ENCODE measurements at places on chromosomes 6 and 20.

DNA sequence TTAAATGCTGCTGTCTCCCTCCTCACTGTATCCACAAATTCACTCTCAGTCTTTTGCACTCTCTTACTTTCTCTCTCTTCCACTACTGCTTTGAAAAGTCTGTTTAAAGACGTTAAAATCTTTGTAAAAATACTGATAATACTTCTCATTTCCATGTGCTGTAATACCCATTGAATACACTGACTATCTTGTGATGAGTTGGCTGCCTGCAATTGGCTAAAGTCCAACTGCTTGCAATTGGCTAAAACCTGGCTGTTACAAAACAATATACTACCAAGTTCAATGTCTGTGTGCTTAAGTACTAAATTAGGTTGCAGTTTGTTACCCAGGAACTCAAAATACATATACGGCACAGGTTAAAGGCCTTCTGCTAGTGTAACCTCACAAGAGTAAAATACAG, 264.8 kb downstream of the THBS2 start:
- no peak for DNase-seq

DNA sequence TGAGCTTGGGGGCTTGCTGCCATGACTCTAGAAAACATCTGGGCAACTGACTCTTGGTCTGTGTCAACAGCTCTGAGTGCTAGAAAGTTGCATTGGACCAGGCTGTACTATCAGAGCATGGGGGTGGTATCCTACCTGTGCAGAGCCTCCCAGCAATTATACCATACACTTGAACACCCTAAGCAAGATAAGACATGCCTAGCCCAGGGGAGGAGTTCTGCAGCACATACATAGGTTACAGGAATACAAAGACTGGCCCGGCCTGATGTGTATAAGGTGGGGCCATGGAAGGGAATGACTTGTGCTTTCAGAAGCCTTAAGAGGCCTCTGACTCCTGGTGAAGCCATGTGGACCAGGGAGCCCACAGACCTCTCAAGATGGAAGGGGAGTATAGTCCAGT, 11.4 kb upstream of the MOCS1 start:
- no peak for DNase-seq

- DNase-seq = no peak
Observed at GRCh38 chr6:52016915-52017748, 70.3 kb downstream of the PKHD1 start.

- no peak for DNase-seq
Observed at GRCh38 chr20:23193801-23194384, 107.8 kb upstream of the CD93 start.

- DNase-seq = no peak
Observed at GRCh38 chr6:167442245-167442644, 117.4 kb downstream of the TTLL2 start.

GRCh38 chr20:21490105-21490504, 23.8 kb downstream of the NKX2-2 start:
- no peak for DNase-seq

Measured in esophagus squamous epithelium (tissue), 5 donors.